GM18507 (cell line): ENCODE measurements at places on chromosomes 3 and 15.

- DNase-seq, result no peak
Observed at GRCh38 chr3:73442152-73442551, 182.6 kb downstream of the PDZRN3 start.

DNA sequence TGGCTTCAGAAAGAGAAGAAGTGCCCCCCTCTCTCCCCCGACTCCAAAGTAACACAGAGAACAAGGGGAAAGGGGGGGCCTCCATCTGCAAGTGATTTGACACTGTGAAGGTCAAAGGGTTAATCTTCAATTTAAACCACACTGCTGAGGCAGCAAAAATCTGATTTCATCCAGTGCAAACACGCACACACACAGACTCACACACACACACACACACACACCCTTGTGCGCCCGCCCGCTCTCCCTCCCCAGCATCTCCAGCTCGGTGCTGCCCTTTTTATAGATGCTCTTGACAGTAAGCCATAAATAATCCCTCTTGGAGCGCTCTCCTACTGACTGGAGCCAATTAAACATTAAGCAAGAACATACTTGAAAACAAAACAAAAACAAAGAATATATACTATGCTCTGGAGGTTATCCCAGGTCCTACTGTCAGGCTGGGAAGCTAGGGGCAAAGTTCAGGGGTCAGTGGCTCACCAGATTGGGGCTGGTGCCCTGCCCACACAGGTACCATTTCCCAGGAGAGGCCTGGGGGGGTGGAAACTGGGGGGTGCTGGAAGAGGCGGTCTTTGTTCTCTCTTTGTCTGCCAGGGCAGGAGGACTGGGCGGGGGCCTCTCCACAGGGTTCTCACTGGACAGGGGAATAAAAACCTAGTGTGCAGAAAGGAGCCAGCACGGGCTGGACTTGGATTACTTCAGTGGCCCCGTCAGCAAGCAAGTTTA is 16.3 kb downstream of the BMF start:
- DNase-seq, result no peak

DNA sequence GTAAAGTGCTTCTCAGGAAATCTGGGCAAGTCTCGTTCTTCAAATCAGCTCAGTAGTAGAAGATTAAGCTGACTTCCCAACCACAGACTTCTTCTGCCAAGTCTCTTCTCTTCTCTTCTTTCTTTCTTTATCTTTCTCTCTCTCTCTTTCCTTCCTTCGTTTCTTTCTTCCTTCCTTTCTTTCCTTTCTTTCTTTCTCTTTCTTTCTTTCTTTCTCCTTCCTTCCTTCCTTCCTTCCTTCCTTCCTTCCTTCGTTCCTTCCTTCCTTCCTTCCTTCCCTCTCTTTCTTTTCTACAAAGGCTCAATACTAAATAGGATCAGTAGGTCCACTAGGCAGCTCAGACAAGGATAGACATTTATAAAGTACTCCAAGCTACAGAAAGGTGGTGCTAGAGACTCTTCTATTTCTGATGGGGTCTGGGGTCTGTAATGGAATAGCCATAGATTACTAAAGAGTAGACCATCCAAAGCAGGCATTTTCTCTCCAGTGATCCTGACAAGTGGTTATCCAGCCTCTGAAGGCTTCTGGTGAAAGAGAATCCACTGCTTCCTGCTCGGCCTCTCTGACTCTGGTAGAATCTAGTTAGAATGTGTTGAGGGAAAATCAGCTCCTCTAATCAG is 100.8 kb downstream of the TPRG1 start:
- no peak for DNase-seq

- no peak for DNase-seq
Observed at GRCh38 chr3:138687236-138687635, 78.7 kb downstream of the FAIM start.

GRCh38 chr3:80734920-80735319 is 967.1 kb upstream of the ROBO1 start:
- no peak for DNase-seq

GRCh38 chr3:151234825-151235224 is 31.8 kb upstream of the GPR171 start:
- DNase-seq, result no peak

- DNase-seq, result no peak
Observed at GRCh38 chr3:148974726-148975125, 16.6 kb upstream of the GYG1 start.

DNA sequence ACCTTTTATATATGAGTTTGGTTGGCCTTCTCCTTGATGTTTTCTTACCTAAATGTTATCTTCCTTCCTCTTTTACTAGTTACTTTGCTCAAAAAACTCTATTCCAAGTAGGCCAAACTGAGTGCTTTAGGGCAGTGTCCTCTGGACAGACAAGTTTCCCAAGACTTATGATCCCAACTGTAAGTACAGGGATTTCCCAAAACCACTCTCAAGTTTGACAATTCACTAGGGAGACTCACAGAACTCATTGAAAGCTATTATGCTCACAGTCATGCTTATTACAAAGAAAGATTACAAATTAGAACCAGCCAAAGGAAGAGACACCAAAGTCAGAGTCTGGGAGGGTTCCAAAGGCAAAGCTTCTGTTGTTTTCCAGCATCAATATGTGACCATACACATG is 534.2 kb upstream of the ALCAM start:
- DNase-seq, result no peak
